Brain microvascular endothelial cell (primary cell): ENCODE measurements at places on chromosomes 5 and 9.

DNA sequence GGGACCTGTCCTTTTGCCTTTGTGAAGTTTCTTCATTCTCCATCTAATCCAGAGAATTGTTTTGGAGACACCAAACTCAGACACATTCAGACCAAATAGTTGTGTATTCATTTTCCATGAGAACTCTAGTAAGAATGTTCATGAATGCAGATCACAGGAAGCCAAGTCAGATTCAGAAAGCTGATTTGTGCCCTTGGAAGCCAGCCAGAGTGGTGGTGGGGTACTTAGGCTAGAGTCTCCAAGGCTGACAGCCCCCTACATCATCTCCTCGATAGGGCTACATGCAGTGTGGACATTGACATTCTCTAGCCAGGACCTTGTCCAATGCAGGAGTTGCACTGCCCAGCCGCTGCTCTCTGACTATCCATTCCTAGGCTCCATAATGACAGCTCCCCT lies 137.6 kb downstream of the UGCG start:
- DNase-seq, result no peak

DNA sequence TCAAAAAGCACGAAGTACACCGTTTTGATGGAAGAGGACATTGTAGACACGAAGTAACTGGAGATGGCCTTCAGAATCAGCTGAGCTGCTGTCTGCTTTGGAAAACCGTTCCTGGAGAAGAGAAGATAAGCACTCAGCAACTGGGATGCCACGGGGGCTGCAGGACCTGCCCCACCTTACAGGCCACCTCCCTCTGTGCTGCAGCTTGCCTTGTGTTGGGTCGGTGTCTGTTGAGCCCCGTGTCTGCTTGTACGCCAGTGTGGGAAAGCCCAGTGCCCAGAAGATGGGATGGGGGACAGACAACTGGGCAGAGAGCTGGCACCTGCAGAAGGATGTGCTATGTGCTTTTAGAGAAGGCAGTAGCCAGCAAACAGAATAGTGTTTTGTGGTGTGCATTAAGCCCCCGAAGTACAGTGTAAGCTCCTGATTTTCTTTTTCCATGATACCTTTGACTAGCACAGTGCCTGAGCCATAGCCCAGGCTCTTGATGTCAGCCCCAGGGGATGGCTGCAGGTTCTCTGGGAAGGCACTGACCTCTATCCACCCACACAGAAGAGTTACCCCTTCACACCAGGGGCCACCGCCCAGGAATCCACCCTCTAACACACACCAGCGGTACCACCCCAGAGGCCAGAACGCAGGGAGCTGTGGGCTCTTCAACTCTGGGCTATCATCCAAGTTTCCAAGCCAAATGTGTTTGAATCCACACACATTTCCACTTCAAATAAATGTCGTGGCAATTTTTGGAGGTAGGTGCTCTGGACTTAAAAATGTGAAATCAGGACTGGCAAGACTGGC lies 63.8 kb downstream of the MACROH2A1 start:
- no peak for DNase-seq

- no peak for DNase-seq
Measured at GRCh38 chr9:113578279-113578865, 114.8 kb downstream of the RGS3 start.

DNA sequence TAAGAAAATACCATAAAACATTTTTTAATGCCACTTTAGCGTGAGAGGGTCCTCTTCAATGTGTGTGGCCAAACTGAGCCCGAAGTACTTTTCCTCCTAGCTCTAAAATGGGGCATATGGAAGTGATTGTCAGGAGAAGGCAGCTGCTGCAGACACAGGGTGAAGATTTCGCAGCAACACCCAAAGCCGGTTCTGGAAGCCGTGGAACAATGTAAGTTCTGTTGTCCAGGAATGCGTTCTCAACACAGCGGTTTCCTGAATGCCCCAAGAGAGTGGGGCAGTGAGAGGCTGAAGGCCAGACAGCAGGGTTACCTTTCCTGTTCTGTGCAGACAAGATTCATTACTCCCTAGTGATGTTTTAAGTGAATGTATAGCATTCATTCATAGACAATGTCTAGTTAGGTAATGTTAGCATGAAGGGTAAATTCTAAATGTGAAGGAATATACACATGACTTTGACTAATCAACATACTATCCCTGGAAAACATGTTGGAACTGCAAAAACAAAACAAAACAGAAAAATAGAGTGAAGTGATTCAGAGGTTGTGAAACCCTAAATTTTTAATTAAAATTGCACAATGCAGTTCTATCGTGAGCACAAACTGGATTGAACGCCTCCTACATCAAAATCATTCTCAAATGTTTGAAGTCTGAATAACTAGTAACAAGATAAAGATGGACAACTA lies 197.0 kb upstream of the SEMA6A start:
- DNase-seq, result no peak

DNA sequence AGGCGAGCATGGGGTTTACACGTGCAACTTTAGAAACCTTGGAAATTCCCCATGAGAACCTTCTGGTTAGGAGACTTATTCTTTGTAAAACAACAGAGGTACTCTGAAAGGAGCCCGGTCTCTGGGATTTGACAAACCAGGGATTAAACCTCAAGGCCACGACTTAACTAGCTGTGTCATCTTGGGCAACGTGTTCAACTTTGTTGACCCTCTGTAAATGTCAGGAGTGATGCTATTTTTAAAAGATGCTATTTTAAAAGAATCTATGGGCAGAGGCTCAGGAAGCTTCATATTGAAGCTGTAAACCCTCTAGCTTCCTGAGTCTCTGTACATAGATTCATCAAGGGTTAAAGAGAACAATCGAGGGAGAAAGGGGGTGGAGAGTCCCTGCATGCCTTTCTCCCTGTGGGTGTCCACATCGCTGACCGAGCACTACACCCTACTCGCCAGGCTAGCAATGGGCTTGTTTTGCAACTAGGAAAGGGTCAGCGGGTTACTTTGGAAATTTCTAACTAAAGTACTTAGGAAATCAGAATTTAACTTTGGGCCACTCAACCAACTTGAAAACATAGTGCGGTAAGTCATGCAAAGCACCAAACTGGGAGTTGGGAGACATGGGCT lies 2.1 kb downstream of the SLC36A2 start:
- no peak for DNase-seq

- no peak for DNase-seq
Measured at GRCh38 chr5:68317646-68318045, 102.1 kb downstream of the PIK3R1 start.

GRCh38 chr9:96115836-96116235 lies 186.1 kb downstream of the HSD17B3 start:
- DNase-seq, result no peak

DNA sequence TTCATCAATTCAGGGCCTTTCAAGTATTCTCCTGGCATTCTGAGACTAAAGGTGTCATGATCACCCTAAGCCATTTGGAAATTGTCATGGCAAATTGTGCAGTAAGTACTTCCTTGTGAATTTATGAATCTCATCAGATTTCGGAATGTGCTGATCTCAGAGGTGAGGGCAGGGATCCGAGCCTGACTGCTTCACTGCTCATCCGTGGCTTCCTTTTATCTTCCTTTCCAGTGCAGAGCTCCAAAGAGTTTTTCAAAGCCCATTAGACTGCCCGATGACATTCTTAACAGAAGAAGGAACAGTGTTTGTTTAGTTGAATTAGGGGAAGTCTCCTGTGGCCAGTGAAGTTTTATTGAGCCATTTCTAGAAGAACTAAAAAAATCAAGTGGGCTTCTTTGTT lies 182.8 kb upstream of the GDNF start:
- DNase-seq, result no peak

DNA sequence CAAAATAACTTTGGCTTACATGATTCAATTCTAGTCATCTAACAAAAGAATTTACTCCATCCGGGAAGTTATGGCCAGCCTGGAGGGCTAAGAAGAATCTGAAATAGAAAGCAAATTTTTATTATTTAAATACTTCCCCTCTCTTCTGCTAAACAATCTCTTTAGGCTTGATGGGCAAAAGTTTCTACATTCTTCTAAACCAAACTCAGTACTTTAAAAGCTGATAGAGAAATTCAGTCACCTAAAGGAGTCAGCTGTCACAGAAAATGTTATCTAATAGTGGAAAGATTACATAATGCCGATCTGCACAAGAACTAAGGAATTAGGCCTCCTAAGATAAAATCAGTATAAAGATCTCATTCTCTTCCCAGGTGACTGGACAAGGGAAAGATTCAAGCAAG lies 32.4 kb downstream of the GNAQ start:
- DNase-seq, result no peak

- DNase-seq, result peak; percentile 65
Measured at GRCh38 chr5:170597109-170597751, 93.4 kb downstream of the KCNIP1 start.

GRCh38 chr5:42572313-42572712 lies 149.1 kb downstream of the GHR start:
- DNase-seq, result no peak

GRCh38 chr5:97065475-97065874 lies 76.9 kb downstream of the LIX1 start:
- no peak for DNase-seq

- no peak for DNase-seq
Measured at GRCh38 chr9:118650417-118650816, 718.8 kb downstream of the BRINP1 start.

GRCh38 chr5:5353681-5354080 lies 68.8 kb upstream of the ICE1 start:
- DNase-seq, result no peak

- no peak for DNase-seq
Measured at GRCh38 chr5:7714119-7714518, 136.8 kb downstream of the CFAP90 start.

- DNase-seq, result peak; percentile 8
Measured at GRCh38 chr9:27261517-27262211, 35.3 kb downstream of the EQTN start.

DNA sequence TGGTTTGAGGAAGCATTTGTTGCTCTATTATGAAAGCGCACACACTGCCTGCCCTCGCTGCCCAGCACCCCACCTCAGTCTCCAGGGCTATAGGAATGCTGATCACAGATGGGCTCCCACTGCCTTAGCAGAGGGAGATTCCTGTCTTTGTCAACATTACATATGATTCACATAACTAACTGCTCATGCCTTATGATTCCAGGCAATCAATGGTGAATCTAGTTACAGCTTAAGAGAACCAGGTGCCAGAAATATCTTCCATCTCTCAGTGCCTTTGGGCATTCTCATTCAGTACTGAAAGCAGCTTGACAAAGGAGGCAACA lies 458.9 kb upstream of the C9orf72 start:
- no peak for DNase-seq

DNA sequence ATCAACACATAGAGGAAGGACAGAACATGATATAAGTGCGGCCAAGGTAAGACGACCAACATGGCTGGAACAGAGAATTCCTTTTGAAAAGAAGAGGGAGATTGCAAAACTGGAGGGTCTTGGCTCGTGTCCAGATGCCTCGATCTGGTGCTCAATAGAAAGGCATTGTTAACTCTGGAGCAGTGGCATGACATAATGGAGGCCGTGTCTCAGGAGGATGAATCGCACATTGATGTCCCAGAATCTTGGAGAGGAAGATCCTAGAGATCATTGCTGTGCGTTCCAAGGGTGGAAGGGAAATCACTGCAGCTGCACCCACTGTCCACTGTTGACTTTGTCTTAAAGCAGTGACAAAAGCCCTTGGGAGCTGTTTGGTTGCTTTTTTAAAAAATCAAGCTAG lies 30.9 kb downstream of the GRAMD2B start:
- DNase-seq, result no peak

GRCh38 chr9:93205045-93205768 lies 21.3 kb downstream of the WNK2 start:
- DNase-seq, result peak; percentile 12

GRCh38 chr9:118457171-118458000 lies 753.2 kb downstream of the TLR4 start:
- DNase-seq, result no peak

DNA sequence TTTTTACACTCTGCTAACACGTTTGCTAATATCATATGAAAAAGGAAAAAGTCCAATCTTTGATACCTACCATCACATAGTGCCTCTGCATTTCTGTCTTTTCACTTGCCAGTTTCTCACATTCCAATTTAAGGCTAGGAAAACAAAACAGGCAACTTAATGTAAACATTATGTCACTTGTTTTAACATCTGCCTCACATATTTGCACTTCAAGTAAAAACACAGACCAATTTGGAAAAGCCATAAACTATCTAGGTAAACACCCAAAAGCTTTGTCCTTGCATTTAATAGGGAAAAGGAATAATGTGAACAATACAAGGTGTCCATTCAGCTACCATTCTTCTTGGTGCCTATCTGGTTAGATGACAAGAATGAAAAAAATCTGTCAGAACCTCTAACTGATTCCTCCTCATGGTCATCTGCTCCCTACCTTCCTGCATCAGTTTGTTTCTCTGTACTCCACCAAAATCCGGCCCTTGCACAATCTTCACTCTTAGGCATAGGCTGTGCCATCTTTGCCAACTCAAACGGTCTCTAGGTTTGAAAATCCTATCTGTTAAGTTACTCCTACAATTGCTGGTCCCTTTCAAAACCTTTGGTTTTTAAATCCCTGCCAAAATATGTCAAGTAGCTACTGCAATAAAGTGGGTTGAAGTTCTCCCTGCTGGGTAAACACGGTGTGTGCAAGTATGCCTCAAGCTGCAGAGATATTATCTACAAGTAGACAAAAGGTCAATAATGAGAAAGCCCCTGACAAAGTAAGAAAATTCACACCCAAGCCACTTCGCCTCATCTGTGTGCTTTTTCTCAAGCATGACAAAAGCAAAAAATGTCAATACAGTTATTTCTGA lies 3.4 kb downstream of the TLE1 start:
- peak; percentile 27 for DNase-seq

GRCh38 chr5:155729684-155730059 lies 597.3 kb upstream of the SGCD start:
- DNase-seq, result no peak

DNA sequence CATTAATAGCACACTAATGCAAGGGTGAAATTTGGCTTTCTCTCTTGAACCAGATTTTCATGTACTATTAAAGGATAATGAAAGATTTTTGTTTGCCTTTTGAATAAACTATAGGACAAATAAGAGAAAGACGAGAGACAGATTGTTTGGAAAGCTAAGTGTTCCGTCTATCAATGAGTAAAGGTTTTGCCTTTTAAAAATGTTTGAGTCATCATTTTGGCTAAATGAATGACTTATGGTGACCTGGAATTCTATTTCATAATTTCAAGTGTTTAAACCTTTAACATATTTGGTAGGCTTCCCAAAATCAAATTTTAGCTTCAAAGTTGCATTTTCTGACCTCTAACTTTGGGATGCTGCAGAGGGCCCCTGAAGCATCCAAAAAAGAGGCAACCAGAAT lies 145.2 kb downstream of the SLC25A46 start:
- DNase-seq, result no peak

DNA sequence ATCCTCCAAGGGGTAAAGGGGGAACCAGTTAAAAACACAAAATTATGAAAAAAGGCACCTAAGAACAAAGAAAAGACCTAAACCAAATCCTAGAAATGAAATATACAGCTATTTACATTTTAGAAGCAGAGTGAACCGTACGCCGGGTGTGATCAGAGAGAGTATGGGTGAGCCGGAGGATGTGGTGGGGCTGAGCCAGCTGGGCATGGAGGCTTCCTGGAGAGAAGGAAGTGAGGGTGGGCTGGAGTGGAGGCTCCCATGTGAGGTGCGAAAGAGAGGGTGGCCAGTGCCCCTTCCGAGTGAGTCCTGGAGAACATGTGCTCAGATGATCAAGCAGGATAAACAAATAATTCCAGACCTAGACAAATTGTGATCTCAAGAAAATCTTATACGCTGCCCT lies 111.6 kb downstream of the CACNA1B start:
- no peak for DNase-seq

GRCh38 chr5:9713356-9713755 lies 83.2 kb upstream of the TAS2R1 start:
- no peak for DNase-seq
